ENCODE measurements at places on chromosomes 7 and 10.

GRCh38 chr10:34590793-34591192 lies 224.3 kb downstream of the PARD3 start:
- no peak for DNase-seq

DNA sequence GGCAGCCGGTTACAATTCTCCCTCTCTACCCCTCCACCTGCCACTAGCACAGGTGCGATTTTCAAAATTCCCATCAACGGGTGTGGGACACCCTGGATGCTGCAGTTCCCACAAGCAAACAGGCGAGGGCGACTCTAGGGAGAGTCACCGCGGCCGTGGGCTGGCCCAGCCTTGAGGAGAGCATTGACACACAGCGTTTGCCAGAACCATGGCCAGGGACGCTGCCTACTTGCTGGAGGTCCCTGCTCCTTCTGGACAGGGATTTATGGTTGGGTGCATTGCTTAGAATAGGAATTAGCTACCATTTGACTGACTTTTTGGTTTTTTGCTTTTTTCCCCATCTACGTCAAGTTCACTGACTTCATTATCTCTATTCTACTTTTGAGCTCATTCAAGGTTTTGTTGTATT lies 19.0 kb upstream of the CLDN4 start:
- no peak for DNase-seq

- DNase-seq: no peak
Observed at GRCh38 chr10:23656735-23657134, 217.9 kb downstream of the OTUD1 start.

GRCh38 chr10:120012131-120012400 lies 119.5 kb downstream of the SEC23IP start:
- no peak for DNase-seq

Data from NCI-H1417 (cell line).